Activated naive CD8-positive, alpha-beta T cell treated with anti-CD3 and anti-CD28 coated beads for 36 hours (primary cell): ENCODE measurements at places on chromosomes 2 and 18. TPM values are rescaled to one million over a fixed set of nuclear protein-coding genes. Genes with fewer than 3 reads are reported as not detected.

DNA sequence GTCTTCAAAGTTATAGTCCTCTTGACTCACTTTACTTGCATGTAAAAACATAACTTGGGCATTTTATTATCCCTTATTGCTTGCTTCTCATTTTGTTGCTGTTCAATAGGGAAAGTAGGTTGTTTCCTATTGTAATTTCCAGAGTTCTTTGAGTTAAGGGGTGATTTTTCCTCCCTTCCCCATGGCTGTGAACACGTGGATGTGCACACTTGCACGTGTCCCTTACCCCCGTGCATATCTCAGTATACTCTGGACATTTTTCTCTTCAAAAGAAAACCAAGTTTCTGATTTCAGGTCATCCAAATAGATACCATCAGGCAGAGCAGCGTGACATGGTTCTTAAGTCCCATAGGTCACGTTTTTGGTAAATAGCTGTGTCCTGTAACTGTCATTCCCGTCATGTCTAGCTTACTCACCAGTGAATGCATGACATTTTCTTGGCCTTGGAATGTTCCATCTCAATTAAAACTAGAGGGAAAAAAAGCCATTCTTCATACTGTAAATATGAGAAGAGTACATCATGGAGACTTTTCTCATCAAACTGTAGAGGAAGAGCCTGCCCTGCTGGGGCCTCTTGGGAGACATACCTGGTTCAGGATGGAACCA is 83.3 kb upstream of the KCNE4 start:
- DNase-seq: no peak

- no peak for DNase-seq
These were observed 13.4 kb downstream of the ATP6V1B1 start for GRCh38 chr2:70949086-70949485.

DNA sequence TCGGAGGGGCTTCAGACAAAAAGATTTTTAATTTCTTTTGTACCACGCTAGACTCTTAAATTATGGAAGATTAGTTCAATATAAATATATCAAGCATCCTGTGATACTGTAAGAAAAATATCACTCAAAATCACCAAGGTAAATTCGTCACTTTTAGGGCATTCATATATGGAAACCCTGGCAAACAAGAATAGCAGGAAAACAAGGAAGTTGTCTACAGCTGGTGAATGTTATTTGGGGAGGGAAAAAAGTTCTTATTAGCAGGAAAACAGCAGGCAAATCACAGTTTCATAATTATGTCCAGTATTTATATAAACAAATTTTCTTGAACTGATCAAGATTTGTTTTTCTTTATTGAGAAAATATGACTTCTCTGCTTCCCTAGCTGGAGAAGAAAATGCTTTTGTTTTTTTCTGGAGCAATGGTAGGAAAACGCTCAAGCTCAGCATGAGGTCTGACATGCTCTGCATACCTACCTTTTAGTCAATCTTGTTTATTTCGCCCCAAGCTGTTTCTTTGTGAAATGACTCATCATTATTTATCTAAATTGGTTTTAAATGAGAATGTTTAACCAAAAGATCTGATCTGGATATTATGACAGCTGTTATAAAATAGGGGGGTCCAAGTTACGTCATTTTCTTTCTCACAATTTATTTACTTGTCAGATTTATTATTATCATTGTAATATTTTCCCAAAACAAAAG is 14.7 kb downstream of the LINC00305 start:
- DNase-seq: no peak

GRCh38 chr2:241833101-241833663 is 24.2 kb downstream of the NEU4 start:
- DNase-seq: no peak

GRCh38 chr2:8436585-8436984 is 245.3 kb upstream of the ID2 start:
- no peak for DNase-seq

DNA sequence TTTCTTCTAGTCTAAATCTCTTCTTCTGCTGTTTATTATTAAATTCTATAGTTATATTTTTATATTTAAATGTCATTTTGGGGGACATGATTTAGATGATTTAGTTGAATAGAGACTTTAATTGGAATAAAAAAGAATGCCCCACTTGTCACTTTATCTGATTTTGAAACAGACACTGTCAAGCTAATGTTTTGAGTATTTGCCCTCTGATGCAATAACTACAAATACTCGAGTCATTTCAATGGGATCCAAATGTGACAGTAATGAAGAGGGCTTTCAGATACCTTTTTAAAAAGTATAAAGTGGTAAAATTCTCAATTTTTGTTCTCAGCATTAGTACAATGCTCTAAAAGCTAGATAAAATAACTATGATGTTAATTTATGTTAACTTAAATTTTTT is 257.3 kb upstream of the SESTD1 start:
- no peak for DNase-seq

DNA sequence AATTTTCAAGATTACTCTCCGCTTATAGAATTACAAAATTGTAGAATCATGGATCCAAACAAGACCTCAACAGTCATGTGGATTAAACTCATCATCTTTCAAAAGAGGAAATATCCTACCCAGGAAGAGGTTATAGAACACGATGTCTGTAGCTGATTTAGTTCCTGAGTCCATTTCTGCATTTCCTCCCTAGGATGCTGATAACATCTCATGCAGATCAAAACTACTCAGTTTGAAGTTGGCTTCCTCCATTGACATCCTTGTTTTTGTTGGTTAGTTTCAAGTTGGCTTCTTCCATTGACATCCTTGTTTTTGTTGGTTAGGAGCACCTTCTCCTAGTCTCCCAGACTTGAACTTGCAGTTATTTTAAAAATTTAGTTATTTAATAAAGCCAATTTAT is 147.5 kb downstream of the PARD3B start:
- no peak for DNase-seq

DNA sequence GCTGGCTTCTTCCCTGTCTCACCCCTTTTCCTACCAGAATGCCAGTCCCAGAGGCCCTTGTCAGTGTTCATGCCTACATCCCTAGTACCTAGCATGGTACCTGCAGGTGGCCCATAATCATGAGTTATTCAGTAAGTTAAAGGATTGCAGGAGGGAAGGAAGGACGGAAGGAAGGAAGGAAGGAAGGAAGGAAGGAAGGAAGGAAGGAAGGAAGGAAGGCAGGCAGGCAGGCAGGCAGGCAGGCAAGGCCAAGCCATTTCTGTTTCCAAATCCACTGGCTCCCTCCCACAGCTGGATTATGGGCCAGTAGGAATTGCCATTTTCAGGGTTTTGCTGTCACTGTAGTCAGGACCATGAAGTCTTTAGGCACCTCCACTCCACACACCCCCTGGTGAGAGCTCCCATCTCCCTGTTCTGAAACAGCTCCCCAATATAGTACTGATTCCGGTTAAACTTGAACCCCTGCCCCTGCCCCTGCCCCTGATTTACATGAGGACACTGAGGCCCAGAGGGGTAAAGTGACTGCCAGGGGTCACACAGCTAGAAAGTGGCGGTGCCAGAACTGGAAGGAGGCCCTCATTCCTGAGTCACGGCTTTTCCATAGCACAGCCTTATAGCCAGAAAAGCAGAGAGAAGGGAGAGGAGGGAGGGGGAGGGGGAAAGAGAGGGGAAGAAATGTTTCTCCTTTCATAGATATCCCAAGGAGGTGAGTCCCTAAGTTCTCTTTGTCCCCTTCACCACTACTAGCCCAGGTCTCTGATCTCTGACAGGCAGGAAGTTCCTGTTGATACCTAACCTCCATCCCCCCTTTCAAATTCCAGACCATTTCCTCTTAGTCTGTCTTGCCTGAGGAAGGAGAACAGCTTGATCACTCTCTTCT is 12.2 kb upstream of the TNS1 start:
- DNase-seq: no peak

- no peak for DNase-seq
These were observed 2.0 kb downstream of the KCNF1 start for GRCh38 chr2:10913501-10914271.

DNA sequence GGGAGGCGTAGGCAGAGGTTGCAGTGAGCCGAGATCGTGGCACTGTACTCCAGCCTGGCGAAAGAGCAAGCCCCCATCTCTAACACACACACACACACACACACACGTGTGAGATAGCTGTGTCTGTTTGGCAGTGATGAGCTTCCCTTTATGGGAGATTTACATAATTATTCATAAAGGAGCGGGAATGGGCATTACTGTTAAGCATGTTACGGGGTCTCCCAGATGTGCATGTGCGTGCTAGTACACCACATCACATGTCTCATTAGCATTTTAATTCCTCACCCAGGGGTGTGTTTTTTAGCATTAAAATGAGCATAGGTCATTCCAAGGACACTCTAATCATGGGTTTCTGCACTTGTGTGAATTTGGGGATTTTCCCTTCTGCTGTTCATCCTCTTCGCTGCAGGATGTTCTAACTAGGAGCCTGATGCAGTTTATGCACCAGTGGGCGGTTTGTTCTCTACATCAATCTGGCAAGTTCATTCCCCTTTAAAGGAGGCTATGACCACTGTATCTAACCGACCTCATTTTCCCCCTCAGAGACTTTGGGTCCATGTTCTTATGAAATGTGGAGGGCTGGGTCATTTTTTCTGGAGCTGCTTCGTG is 1.0 kb upstream of the FAM178B start:
- no peak for DNase-seq

DNA sequence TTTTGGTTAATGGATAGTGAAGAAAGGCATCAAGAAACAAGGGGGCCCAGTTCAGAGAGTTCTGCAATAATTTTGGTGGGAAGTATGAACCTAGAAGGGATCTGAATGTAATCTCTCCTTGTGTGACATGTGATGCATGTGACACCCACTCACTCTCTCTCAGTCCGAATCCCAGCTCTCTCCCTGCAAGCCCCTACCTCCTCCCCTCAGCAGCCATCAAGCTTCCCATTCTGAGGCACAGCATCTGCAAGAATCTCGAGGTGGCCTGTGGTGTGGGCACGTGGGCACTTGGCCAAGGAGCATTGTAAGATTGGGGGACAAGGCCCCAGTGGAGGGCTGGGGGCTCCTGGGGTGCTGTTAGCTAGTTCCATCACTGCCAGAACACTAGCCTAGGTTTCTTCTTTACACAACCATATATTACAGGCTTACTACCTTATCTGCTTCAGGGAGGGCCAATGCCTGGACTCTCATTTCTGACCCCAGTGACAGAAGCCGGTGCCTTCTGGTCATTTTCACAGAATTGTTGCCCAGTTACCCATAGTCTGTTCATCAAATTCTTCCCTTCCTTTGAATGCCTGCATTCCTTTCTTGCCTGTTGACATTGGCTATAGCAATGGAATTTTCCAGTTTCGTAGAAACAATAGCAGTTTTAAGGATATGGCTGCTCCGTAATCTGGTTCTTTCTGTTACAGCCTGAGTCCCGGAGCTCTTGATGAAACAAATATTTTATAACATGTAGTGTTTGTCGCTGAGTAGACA is 13.3 kb upstream of the LCLAT1 start:
- DNase-seq: no peak

The ABCG8 gene
- not detected for total RNA-seq

The CHRND gene
- not detected for total RNA-seq

The CDK15 gene
- not detected for total RNA-seq

The NFU1 gene
- total RNA-seq: 47.4 TPM
